ENCODE measurements at places on chromosomes 1 and 21.
A peak's percentile ranks its signal among the peaks of the same experiment; 100 is the strongest.

- peak; percentile 59 for DNase-seq
Observed at GRCh38 chr1:1599030-1599934, 653 bp downstream of the FNDC10 start.

DNA sequence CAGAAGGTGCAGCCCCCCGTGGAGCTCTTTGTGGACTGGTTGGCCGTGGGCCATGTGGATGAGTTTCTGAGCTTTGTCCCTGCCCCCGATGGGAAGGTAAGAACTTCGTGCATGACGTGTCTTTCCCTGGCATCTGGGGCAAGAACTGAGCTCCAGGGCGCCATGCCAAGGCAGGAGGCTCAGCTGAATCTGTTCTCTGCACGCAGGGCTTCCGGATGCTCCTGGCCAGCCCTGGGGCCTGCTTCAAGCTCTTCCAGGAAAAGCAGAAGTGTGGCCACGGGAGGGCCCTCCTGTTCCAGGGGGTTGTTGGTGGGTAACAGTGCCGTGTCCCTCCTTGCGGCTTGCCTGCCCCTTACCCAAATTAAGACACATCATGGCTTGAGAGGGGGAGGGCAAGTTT lies 27.7 kb downstream of the PADI3 start:
- DNase-seq = peak; percentile 41

- no peak for DNase-seq
Observed at GRCh38 chr1:24932725-24933294, 2.7 kb upstream of the RUNX3 start.

DNA sequence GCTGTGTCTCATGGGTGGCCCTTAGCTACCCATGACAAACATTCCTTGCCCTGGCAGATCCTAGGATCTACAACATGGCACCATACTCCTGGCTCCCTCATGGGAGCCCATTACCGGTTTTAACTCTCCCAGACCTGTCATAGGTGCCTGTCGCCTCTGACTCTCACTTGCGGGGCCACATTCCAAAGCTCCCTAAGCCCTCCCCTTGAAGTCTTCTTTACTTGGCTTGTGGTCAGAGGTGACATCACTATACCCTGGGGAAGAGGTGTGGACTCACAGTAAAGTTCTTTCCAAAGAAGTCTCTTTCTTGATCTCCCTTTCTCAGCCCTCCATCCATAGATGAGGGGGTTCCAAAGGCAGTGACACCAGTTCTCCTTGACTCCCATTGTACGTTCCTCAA lies 5.4 kb upstream of the SLAMF9 start:
- DNase-seq = no peak

DNA sequence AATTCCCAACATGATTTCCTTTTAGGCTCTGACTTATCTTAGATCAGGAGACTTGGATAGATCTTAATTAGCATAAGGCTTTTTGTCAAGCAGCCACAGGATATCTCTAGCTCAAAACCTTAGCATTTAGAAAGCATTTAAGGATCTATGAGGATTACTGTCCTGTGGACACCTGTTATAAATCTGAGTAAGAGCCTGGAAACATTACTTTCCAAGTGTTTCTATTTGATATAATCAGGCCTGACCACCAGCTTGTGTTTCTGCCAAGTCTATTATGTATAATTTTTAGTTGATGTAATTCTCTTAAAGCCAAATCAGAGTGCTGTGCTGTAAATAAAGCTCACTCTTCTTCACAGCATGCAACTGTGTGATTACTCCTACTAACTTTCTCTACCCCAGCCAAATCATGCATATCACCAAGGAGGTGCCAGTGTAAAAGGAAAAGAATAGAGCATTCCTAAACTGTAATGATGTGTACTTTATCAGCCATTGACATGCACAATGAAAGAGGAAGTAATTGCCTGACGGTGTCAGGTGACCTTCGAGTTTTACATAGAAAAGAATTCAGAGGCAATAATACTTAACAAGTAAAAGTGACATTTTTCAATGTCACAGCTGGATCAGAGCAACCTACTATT lies 309.9 kb upstream of the PRMT6 start:
- DNase-seq = no peak

DNA sequence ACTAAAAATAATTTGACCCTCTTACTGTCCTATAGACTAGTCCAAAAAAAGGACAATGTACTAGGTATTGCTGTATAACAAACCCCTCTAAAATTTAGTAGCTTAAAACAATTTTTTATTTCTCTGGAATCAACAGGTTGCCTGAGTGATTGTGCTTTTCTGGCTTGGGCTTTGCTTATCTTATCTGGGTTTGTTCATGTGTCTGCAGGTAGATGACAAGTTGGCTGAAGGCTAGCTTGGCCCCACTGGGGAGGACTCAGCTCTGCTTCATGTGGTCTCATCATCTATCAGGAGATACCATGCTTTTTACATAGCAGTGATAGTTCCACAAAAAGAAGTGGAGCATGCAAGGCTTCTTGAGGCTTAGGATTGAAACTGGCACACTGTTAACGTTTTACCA lies 114.2 kb downstream of the MAN1A2 start:
- no peak for DNase-seq

DNA sequence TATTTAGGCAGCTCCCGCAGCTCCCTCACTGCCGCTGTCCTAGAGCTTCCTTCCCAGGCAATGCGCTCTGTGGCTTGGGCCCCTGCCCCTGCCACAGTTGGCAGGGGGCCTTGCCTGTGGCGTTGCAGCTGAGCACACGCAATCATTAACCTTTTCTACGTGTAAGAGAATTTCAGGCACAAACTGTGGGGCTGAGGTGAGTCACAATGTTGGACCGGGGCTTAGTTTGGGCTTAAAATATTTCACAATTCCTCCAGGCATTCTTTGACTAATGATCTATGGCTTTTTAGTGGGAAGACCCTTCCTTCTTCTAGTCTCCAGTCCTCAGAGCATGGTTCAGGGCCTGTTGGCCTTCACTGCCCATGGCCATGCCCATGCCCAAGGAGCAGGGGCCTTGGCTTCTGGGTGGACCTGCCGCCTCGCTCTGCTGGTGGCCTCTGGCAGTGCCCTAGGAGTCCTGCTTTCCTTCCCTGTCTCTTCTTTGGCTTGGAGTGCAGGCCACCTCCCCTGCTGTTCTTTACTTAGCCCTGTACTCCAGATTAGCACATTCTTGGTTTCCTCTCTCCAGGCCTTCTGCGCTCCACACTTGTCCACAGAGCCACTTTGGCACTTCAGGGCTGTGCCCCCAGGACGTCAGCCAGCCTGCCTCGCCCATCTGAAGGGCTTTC lies 39.2 kb downstream of the MAPKAPK2 start:
- peak; percentile 67 for DNase-seq

GRCh38 chr1:94038511-94038910 lies 82.4 kb downstream of the ABCA4 start:
- DNase-seq = no peak

GRCh38 chr1:112686417-112686816 lies 12.0 kb downstream of the MOV10 start:
- no peak for DNase-seq

- no peak for DNase-seq
Observed at GRCh38 chr1:55305735-55306134, 90.6 kb upstream of the USP24 start.

GRCh38 chr21:44294391-44295162 lies 5.3 kb upstream of the PFKL start:
- peak; percentile 93 for DNase-seq

Measured in left ventricle myocardium superior (tissue), 1 donor.